ENCODE measurements at places on chromosomes 11 and 22.

GRCh38 chr11:65187146-65187675 is 5.5 kb downstream of the CAPN1 start:
- DNase-seq = no peak

- DNase-seq = no peak
These were observed 26.9 kb downstream of the ARVCF start for GRCh38 chr22:19989725-19990067.

DNA sequence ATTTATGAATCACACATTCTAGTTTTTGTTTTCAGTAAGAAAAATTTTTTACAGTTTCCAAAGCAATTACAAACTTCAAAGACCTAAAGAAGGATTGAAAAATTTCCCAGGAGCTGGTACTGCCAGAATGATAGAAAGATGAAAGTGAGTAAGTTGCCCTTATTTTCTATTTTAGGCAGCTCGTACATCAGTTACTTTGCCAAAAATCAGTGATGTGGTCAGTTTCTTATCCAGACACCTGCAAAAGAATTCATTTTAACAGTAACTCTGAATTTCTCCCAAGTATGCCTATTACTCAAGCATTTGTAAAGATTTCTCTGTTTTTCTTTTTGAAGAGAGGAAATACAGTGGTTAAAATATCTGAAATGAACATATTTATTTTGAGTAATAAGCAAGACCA is 976.3 kb upstream of the RAG2 start:
- no peak for DNase-seq

- no peak for DNase-seq
These were observed 34.0 kb upstream of the SLC22A25 start for GRCh38 chr11:63277345-63277943.

DNA sequence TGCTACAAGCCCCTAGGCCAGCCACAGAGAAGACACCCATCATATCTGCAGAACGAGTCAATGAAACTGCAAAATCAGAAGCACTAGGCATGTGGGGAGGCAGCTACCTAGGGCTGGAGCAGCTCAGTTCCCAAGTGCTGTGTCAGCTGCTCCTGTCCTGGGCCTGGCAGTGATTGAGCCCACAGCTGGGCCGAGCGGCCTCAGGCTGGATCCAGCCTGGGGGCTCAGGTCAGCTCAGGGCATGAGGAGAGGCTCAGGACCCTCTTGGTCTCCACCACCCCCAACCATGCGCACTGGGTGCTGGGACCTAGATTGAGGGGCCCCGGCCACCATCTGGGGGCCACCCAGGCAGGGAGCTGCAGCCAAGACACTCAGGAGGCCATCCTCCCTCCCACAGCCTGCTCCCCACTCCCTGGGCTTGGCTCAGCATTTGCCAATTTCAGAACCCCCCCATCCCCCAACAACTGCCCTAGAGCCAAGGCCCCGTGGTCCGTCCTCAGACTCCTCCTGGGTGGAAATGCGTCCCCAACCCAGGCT is 2.4 kb upstream of the TNNT3 start:
- no peak for DNase-seq

- DNase-seq = no peak
These were observed 69.2 kb upstream of the CCDC90B start for GRCh38 chr11:83355391-83355790.

DNA sequence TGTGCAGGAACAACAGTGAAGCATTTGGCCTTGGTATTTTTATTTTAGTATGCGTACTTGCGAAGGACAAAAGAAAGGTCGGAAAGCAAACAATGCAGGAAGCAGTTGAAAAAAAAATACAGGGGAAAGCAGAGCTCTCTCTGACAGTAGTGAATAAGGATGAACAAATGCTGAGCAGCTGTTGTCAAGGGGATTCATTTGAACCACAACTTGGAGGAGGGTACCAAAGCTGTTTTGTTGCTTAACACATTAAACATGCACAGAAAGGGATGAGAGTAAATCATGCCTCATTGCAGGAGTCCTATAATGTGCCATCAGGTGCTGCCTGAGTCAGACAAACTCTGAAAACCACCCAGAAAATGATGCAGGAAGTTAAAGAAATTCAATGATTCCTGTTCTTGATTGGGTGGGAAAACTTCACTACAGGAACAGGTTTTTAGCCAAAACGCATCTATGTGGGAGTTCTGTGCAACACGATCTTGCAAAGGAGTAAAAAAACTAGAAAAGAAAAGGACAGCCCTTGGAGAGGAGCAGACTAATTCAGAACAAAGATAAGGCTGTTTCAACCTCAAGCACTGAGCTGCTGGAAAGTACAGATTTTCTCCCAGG is 2113.5 kb downstream of the LRRC4C start:
- DNase-seq = no peak

DNA sequence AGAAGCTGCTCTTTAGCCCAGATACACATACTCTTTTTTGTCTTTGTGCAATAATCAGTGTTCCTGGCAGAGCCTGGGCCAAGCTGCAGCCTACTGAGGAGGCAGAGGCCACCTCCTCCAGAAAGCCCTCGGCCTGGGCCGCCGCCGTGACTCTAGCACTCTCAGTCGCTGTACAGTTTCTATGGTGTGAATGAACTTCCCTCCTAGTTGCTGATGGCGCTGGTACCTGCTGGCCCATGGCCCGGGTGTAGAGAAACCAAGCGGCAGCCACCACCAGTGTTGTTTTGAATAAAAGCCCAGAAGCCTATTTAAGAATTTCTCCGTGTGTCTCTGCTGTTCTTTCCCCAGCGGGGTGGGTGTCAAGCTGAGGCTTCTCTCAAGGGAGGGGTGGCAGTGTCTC is 118.9 kb downstream of the CACNA1I start:
- DNase-seq = no peak

DNA sequence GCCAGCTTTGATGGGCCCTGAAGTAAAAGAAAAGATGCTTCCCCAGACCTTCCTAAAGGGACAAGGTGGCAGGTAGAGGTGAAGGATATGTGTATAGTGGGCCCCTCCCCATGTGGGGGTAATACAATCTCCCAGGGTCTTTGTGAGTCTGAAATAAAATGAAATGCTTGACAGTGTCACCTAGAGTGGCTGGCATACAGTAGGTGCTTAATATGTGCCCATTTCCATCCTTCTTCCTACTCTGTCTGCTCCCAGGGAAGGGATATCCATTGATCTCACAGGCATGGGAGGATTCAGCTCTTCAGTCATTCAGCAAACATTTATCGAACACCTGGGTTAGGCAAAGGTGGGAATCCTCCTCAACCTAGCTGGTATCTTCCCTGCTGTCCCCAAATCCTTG is 6.1 kb upstream of the CREB3L1 start:
- DNase-seq = no peak

DNA sequence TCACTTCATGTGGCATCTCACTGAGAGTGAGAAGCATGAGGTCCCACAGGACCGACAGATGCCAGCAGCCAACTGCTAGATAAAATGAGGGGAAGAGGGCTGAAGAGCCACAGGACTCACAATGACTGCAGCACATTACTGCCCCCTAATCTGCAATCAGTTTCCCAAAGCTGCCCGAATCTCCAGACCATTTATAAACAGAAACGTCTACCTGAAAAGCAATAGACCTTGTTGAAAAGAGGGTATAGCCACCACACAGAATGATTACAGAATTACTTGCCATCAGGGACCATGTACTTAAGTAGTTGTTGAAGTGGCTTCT is 12.4 kb upstream of the TEF start:
- DNase-seq = no peak

GRCh38 chr11:72352859-72353551 is 81.3 kb downstream of the CLPB start:
- DNase-seq = no peak

DNA sequence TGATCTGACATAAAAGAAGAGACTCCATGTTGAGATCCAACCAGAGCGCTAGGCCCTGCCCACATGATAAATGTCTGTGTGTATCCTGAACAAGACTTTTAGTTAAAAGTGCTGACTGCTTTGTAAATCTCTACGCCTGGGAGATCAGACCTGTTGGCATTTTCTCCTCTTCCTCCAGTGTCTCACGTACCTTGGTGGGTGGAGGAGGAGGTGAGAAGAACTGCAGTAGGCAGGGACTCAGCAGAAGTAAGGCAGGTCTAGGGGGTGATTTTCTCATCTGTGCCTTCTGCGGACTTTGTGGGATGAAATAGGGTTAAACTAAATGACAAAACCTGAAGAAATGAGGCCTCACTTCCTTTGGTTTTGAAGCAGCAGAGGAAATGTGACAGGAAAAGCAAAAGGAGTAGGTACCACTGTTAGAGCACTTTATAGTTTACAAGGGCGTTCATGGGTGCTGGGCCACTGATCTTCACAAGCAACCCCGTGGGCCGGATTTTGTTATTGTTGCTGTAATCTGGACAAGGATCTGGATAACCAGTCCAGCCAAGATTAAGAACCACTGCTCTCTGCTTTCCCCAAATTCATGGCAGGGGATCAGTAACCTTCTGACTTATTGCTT is 36.7 kb upstream of the PLET1 start:
- DNase-seq = no peak

- DNase-seq = no peak
These were observed 12.7 kb downstream of the C11orf91 start for GRCh38 chr11:33687733-33688479.

All from stimulated activated CD8-positive, alpha-beta memory T cell treated with anti-CD3 and anti-CD28 coated beads, Interleukin-7, amount 100 ng/mL, for 4 hours (primary cell).